Naive thymus-derived CD8-positive, alpha-beta T cell (primary cell): ENCODE measurements at places on chromosomes 1 and 21.

GRCh38 chr1:164515231-164515630 is 43.8 kb upstream of the PBX1 start:
- DNase-seq = no peak

DNA sequence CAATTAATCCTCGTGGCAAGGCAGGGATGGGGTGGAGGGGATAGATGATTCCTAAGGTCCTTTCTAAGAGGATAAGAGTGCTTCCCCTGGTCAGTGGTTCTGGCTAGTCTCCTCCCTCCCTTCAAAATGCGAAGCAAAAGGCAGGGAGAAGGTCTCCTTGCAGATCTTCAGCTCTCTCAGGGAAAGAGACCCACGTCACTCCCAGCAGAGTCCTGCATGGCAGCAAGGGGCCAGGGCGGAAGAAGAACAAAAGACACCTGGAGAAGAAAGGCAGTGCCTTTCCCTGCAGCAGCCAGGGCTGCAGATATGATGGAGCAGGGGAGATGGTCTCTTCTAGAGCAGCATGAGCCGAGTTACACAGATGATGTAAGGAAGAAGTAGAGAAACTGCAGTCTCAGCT is 29.6 kb upstream of the SLAMF9 start:
- DNase-seq = no peak

DNA sequence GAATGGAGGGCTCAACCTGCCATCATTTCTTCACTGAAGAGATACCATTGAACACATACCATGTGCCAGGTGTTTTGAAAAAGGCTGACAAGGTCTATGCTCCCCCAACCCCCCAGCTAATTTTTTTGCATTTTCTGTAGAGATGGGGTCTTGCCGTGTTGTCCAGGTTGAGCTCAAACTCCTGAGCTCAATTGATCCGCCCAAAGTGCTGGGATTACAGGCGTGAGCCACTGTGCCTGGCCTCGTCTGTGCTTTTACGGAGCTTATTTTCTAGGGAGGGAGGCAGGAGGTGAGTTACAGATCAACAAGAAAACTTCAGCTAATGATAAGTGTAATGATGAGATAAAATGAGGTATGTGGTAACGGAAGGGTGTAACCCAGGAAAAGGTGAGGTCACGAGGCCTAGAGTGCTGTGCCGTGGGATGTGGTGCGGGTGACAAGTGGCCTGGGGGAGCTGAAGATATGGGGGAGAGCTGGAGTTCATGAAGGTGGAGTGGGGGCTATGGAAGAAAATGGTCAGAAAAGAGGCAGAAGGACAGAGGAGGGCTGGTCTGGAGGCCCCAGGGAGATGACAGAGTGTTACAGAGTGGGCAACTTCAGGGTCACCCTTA is 28.2 kb downstream of the FAAH start:
- DNase-seq = no peak

- DNase-seq = no peak
Measured at GRCh38 chr1:203764105-203765028, 616 bp upstream of the LAX1 start.

DNA sequence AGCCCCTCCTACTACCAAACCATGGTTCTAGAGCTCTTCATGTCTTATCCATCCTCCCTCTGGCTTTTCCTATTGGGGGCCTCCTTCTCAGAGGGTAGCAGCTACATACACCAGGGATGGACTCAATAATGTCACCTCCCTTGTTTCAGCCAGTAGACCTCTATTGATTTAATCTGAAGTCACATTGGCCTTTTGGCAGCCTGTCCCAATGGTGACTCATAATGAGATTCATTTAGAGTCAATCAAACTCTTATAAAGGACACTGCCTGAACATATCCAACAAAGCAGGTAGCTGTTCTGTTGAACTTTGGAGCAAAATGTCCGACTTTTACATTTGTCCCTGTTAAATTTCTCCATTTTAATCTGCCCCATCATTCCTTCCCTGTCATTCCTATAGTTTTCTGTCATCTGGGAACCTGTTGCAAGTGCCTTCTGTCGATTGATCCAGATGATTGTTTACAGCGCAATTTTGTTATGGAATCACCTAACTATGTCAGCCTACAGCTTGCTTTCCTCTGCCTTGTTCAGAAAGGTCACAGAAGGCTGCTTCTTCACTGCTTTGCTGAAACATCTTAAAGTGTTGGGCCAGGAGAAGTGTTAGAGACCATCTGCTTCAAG is 105.9 kb downstream of the ETS2 start:
- no peak for DNase-seq

DNA sequence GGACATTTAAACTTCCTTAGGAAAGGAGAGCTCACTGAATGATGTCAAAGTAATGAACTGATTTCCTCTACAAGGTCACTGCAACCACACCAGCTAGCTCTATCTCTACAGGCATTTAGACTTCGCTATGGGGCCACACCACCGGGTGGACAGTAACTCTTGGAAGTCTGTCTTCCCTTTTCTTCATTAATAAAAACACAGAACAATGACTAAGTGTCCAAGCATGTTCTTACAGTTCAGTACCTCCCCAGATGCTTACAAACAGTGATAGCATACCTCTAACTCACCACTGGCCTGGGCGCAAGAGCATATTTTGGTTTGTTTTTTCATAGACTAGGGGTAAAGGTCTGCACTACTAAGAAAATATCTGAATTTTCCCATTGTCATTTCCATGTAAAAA is 54.6 kb downstream of the SIM2 start:
- no peak for DNase-seq

- DNase-seq = no peak
Measured at GRCh38 chr1:9539829-9540550, 725 bp downstream of the SLC25A33 start.

DNA sequence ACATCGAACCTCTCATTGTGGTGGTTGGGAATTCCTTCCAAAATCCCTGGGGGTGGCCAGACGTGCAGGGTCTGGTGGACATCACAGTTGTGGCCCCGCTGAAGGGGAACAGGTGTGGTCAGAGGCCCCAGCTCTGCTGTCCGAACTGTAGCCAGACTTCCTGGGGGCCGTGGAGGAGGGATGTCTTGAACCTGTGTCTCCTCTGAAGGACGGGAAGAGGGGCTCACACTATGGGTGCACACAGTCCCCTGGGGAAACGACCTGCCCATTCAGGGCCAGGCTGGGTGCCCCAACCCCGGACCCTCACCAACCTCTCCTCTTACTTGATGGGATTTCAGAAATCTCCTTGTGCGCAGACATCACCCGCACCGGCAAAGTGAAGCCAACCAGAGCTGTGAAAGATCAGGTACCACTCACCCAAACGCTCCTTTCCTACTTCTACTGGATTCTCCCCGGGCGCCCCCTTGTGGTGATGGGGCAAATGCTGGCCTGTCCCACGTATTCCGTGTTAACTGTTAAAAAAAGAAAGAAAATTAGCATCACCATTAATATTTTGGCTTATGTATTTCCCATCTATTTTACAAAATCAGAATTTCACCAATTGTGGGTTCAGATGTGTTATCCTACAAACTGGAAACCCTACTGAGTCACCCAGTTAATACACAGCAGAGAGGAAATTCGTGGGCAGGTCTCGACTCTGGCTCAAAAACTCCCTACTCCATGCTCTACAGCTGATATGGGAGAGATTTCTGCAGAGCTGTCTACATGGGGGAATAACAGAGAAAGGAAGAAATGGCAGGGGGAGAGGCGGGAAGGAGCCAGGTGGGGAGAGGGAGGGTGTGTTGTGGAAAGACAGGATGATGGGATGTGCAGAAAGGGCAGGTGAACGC is 28.1 kb downstream of the PADI4 start:
- peak; percentile 77 for DNase-seq

DNA sequence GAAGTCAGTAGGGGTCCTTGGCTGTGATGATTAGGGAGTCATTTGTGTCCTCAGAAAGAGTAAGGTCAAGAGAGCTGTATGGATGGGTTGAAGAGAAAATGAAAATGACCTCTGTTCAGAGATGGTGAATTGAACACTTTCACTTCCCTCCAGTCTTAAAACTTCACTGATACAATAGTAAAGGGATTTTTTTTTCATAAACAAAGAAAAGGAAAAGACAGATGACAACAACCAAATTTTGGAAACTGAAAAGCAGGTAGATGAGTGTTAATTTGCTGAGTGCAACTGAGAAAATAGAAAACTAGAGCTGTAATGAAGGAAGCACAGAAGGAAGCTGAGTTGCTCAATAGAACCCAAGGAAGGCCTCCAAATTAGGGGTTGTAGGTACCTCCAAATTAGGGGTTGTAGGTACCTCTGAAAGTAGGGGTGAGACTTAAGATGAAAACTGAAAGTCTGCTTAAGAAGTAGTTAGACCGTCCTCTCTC is 14.8 kb upstream of the S1PR1 start:
- no peak for DNase-seq

GRCh38 chr1:20702416-20702815 is 15.4 kb downstream of the KIF17 start:
- DNase-seq = no peak

DNA sequence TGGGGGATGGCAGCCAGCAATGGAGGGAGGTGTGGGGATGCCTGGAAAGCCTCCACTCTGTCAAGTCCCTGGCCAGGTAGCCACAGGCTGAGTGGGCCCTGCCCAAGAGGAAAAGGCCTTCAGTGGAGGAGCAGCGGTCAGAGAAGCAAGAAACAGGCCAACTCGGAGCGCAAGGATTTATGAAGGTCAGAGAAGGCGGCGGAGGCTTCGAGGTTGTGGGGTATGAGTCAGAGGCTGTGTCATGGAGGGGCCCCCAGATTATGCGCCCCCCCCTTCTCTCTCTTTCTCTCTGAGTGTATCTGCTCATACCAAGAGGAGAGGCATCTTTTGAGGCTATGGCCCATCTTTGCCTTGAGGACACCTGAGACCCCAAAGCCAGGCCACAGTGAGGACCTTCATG is 99.5 kb downstream of the CASZ1 start:
- no peak for DNase-seq

- no peak for DNase-seq
Measured at GRCh38 chr1:244052016-244052727, 1.1 kb downstream of the ZBTB18 start.
